ENCODE measurements at places on chromosomes 3 and 15. TPM values are rescaled to one million over a fixed set of nuclear protein-coding genes. Genes with fewer than 3 reads are reported as not detected.
A peak's percentile ranks its signal among the peaks of the same experiment; 100 is the strongest.

Gene GATM
- total RNA-seq: 160 TPM

Gene GCNT3
- total RNA-seq: 0.23 TPM

Gene RARB
- 1.3 TPM for total RNA-seq

Gene CHSY1
- 39.6 TPM for total RNA-seq

Gene SMAD6
- total RNA-seq: 6.8 TPM

DNA sequence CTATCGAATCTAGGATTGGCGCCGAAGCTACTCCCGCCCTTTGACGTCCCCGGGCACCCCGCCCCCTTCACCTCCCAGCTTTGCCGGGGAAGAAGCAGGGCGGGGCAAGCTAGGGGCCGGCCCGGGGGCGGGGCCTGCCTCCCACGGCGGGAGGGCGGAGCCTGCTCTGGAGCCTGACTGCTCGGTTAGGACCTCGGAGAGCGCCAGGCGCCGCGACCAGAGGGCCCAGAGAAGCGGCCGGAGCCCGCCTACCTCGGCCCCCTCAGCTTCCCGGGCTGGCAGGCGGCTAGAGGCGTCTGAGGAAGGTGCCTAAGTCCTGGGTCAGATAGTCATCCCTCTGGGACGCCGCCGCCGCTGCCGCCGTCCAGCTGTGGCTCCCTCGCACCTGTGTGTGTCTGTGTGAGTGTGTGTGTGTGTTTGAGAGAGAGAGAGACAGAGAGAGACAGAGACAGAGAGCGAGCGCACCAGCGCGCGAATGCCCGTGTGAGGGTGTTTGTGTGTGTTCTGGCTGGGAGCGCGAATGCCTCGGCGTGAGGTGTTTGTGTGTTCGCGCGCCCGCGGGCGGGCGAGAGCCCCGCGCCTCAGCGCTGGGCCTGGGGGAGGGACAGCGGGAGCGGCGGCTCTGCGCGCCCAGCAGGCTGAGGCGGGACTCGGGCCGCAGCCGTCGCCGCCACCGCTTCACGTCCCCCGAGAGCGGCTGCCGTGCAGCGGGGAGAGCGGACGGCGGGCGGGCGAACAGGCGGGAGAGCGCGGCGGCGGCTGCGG is at the start of gene STXBP5L:
TSS of gene STXBP5L (plus strand) at position 176 of the 765 bp plus-strand sequence. CDS start 1,374 bp downstream, outside the sequence.
- DNase-seq: peak; percentile 61
- H3K27me3 ChIP-seq: peaks cover 34% of the 10 kb centered on the region
- H3K36me3 ChIP-seq: no peaks in the 10 kb centered on the region
- peak within 1 kb of the TSS; percentile 56 for H3K4me3 ChIP-seq
- peaks cover 18% of the 10 kb centered on the region for H3K4me1 ChIP-seq

- no peaks in the 10 kb centered on the region for H3K27me3 ChIP-seq
- no peak overlapping the region for H3K27ac ChIP-seq
- H3K4me3 ChIP-seq: no peak overlapping the region
- H3K4me1 ChIP-seq: peaks cover 32% of the 10 kb centered on the region
- H3K36me3 ChIP-seq: no peaks in the 10 kb centered on the region
These were observed 31.6 kb downstream of the ZDHHC19 start for GRCh38 chr3:196179380-196180308.

GRCh38 chr15:81923561-81924350 is 122.1 kb downstream of the MEX3B start:
- H3K27me3 ChIP-seq: no peaks in the 10 kb centered on the region
- no peak for DNase-seq
- H3K27ac ChIP-seq: no peak overlapping the region
- no peak overlapping the region for H3K4me3 ChIP-seq
- no peaks in the 10 kb centered on the region for H3K36me3 ChIP-seq
- H3K4me1 ChIP-seq: no peaks in the 10 kb centered on the region

DNA sequence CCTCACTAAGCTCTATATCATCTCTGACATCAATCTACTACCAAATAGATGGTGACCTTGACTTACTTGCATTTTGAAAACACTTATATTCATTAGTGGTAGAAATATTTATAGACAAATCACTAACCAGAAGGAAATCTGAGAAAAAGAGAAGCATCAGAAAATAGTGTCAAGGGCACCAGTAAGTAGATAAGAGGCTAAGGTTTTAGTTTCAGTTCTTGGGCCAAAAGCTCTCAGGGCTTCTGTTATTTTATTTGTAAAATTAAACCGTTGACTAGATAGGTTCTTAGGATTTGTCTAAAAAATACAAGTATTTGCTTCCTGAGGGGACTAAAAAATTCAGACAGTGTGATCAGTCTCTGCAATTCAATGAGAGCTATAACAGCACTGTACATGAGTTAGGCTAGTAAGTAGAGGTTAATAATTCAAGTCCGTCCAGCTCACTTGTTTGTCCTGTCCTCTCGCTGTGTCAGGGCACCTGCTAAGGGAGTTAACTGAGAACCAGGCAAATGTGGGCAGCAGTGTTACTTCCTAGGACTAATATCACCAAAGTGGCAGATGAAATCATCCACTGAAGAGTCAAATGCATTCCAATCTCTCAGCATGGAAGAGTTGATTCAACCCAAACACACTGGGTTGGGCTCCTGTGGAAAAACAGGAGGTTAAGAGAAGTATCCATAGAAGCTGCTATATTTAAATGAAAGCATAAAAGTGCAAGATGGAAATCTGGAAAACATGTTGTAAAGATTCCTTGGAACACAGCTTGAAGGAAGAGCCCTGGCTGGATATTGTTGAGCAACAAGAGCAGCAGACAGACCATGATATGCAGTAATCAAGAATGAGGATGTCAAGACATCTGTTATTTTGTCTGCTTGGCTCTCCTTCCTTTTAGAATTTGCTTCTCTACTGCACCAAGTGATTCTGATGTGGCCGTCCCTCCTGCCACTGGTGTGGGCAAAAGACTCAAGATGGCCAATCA is 134.9 kb upstream of the ZBTB20 start:
- H3K27me3 ChIP-seq: no peaks in the 10 kb centered on the region
- H3K4me1 ChIP-seq: peaks cover 2% of the 10 kb centered on the region
- H3K27ac ChIP-seq: no peak overlapping the region
- H3K36me3 ChIP-seq: no peaks in the 10 kb centered on the region
- no peak overlapping the region for H3K4me3 ChIP-seq

- no peaks in the 10 kb centered on the region for H3K4me1 ChIP-seq
- H3K4me3 ChIP-seq: no peak overlapping the region
- DNase-seq: no peak
- no peaks in the 10 kb centered on the region for H3K27me3 ChIP-seq
These were observed 135.3 kb downstream of the PCCB start for GRCh38 chr3:136385457-136385856.

DNA sequence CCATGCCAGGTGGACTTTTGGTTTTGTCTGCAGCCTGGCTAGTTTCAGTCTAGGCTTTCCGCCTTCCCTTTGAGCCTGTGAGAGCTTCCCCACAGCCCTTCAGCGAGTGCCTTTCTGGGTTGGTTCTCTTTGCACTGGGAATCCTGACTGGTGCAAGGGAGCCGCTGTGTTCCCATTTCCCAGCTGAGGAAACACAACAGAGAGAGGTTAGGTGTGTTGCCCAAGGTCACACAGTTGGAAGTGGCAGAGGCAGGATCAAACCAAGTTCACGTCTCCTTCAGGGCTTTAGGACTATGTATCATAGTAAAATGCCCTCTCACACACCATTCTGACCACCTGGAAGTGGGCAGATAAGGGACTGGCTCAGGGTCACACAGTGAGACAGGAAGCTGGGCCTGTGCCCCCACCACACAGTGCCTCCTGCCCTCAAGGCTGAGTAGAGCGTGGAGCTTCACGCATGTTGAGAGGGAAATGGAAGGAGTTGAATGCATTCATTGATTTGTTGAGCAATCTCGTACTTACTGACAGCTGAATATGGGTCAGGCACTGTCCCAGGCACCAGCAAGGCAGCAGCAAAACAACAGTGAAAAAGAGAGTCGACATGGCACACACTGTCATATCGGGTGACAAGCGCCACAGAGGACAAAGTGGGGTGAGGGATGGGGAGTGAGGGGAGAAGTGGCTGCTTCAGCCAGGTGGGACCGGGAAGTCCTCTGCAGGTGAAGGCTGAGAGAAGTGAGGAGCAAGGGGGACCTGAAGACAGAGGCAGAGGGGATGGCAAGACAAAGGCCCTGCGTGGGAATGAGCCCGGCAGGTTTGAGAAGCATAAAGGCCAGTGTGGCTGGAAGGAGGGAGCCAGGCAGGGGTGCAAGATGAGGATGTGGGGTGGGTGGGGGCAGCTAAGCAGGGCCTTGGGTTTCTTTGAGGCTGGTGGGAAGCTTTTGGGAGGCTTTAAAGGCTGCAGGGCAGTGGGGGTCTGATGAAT is 12.3 kb upstream of the ANPEP start:
- no peak overlapping the region for H3K4me3 ChIP-seq
- no peaks in the 10 kb centered on the region for H3K36me3 ChIP-seq
- H3K27me3 ChIP-seq: no peaks in the 10 kb centered on the region
- no peak overlapping the region for H3K27ac ChIP-seq

DNA sequence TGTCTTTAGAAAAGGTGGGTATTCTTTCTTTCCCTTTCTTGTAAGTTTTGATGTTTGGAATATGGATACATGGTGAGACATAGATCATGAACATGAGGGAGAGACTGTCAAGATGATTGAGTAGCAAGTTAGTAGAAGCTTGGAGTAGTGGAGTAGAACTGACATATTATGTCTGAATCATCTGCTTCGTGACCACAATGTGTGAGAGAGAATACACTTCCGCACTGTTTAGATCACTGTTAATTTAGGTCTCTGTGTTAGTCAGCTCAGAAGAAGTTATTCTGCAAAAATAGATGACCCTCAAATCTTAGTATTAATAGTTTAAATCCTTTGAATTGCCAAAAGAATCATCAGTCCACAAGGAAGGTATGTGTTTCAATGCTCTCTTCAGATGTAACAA is 151.0 kb downstream of the OXSM start:
- no peak overlapping the region for H3K27ac ChIP-seq
- H3K4me3 ChIP-seq: no peak overlapping the region
- DNase-seq: no peak
- no peaks in the 10 kb centered on the region for H3K36me3 ChIP-seq
- H3K27me3 ChIP-seq: no peaks in the 10 kb centered on the region
- H3K4me1 ChIP-seq: no peaks in the 10 kb centered on the region

- no peaks in the 10 kb centered on the region for H3K36me3 ChIP-seq
- no peaks in the 10 kb centered on the region for H3K27me3 ChIP-seq
- H3K27ac ChIP-seq: no peak overlapping the region
- H3K4me1 ChIP-seq: peaks cover 25% of the 10 kb centered on the region
These were observed 2.0 kb upstream of the SEMA3G start for GRCh38 chr3:52446631-52447511.

GRCh38 chr15:38652998-38653397 is 88.4 kb upstream of the RASGRP1 start:
- H3K27ac ChIP-seq: no peak overlapping the region
- H3K4me1 ChIP-seq: peaks cover 20% of the 10 kb centered on the region
- no peaks in the 10 kb centered on the region for H3K27me3 ChIP-seq
- no peak for DNase-seq
- no peak overlapping the region for H3K4me3 ChIP-seq

- DNase-seq: no peak
- no peaks in the 10 kb centered on the region for H3K27me3 ChIP-seq
- H3K4me1 ChIP-seq: peaks cover 53% of the 10 kb centered on the region
- peak overlapping the region; percentile 92 for H3K4me3 ChIP-seq
- peaks cover 23% of the 10 kb centered on the region for H3K36me3 ChIP-seq
- peak overlapping the region; percentile 94 for H3K27ac ChIP-seq
These were observed 3.0 kb downstream of the INKA1 start for GRCh38 chr3:49805897-49806701.

DNA sequence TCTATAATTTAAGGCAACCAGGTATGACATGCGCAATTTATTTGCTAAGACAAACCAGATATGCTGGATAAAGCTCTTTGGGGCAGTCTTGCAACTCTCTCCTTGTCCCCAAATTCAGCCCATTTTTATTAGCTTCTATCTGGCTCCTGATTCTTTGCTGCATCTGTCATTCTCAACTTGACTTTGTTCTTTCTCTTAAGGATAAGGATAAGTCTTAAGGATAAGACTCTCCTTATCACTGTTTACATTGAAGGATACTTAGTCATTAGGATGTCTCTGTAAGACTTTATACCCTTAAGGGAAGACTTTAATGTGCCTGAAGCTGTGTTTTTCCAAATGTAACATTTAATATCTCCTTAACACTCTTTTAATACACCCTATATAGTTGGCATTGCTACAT is 49.2 kb downstream of the ALCAM start:
- no peaks in the 10 kb centered on the region for H3K27me3 ChIP-seq
- no peak overlapping the region for H3K4me3 ChIP-seq
- H3K4me1 ChIP-seq: no peaks in the 10 kb centered on the region
- no peak overlapping the region for H3K27ac ChIP-seq

DNA sequence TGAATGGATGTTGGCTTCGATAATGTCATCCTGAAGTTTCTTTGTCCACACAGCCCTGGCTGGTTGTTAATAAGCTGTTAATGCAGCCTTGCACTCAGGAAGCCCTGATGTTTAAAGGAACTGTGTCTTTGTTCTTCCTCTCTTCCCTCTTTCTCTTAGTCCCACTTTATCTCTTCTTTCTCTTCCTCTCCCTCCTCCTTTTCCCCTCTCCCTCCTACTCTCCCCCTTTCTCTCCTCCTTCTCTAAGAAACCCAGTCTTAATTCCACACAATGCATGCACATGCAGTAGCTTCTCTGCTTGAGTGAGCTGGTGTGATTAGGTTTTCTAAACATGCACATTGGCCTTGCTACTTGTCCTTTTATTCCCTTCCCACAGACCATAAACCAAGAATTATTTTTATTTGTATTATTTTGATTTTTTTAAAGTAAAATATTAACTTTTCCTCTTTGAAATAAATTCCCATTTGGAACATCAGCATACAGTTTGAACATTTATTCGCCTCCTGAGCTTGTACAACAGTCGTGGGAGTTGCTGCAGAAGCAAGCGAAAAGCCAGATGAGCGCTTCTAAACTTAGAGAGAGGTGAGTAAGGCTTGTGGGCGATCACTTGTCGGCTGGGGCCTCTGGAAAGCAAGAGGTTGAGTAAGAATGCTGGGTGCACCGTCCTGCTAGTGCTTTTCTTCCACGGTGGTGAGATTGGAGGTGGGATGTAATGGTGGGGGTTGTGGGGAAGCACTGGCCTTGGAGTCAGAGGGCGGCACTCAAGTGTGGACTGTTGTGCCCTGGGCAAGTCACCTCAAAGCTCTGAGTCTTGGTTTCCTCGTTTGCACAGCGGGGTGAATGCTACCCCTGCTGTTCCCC is 7.2 kb downstream of the GHRL start:
- H3K36me3 ChIP-seq: peaks cover 15% of the 10 kb centered on the region
- peaks cover 45% of the 10 kb centered on the region for H3K4me1 ChIP-seq
- no peak for DNase-seq
- H3K27me3 ChIP-seq: no peaks in the 10 kb centered on the region
- H3K4me3 ChIP-seq: no peak overlapping the region

DNA sequence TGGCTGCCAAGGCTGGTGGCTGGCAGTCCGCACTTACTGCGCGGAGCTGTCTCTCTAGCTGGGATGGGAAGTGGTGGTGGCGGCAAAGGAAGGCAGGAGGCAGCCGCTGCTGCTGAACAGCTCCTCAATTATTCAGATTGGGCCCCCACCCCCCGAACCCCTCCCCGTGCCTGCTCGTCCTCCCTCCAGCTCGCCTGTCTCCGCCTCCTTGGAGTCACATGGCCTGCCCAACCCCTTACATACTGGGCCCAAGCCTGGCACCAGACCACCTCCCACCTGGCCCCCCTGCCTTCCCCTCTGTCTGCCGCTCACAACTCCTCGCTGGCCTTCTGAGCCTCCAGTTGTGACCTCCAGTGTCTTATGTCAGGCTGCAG is at the start of gene SLC7A14:
TSS of gene SLC7A14 (minus strand) at position 139 of the 374 bp plus-strand sequence. CDS start 59,139 bp downstream, outside the sequence.
- DNase-seq: no peak
- peaks cover 42% of the 10 kb centered on the region for H3K27me3 ChIP-seq
- peaks cover 12% of the 10 kb centered on the region for H3K4me1 ChIP-seq
- H3K36me3 ChIP-seq: no peaks in the 10 kb centered on the region
- peak within 1 kb of the TSS; percentile 28 for H3K4me3 ChIP-seq
